ENCODE measurements at places on chromosomes 1 and 21. TPM values are rescaled to one million over a fixed set of nuclear protein-coding genes. Genes with fewer than 3 reads are reported as not detected.

KCNQ4 gene
- total RNA-seq, result 1.6 TPM

NTNG1 gene
- total RNA-seq, result 28.5 TPM

TNFRSF9 gene
- total RNA-seq, result 0.46 TPM

LMX1A gene
- total RNA-seq, result not detected

AMY2A gene
- not detected for total RNA-seq

PWP2 gene
- total RNA-seq, result 17.2 TPM

GLMN gene
- 7.0 TPM for total RNA-seq

PAQR6 gene
- 2.0 TPM for total RNA-seq

RNU1-1 gene
- under 0.01 TPM for total RNA-seq

ELF3 gene
- 0.82 TPM for total RNA-seq

LIPI gene
- total RNA-seq, result not detected

DRAXIN gene
- not detected for total RNA-seq

CCDC30 gene
- total RNA-seq, result 3.5 TPM

FAAP20 gene
- total RNA-seq, result 22.3 TPM

CATSPERE gene
- total RNA-seq, result 0.24 TPM

EXTL2 gene
- total RNA-seq, result 10.6 TPM

SLX9 gene
- total RNA-seq, result 12.5 TPM

Measured in omental fat pad (tissue), 4 donors.